ENCODE measurements at places on chromosomes 2 and 18.
A peak's percentile ranks its signal among the peaks of the same experiment; 100 is the strongest.

DNA sequence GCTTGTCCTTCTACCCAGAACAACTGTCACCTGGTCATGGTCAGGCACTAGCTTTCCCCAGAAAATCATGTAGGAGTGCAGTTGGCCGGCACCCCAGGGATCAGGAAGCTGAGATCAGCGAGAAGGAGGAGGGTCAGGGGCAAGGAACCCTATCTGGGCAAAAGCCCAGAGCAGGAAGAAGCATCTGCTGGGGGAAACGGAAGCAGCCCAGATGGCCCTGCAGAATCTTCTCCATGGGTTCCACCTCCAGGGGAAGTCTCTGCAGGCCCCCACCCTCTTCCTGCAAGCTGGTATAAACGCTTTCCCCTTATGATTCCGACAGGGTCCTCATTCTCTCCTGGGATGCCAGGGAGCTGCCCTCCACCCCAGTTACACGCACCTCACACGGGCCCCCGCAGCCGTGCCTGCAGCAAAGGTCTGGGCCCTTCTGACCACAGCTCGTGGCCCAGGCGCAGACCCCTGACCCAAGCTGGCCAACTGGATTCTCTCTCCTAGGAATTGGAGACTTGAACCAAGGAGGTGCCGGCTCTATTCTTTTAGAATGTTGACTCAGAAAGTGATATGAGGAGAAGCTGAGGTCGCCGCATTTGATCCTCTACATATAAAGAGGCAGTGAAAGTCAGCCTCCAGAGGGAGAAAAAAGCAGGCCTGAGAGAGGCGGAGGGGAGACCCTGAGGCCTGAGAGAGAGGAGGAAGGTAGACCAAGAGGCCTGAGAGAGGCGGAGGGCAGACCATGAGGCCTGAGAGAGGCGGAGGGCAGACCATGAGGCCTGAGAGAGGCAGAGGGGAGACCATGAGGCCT lies 71.0 kb downstream of the STPG4 start:
- DNase-seq = no peak

GRCh38 chr18:48721312-48721711 lies 182.5 kb downstream of the CTIF start:
- DNase-seq = no peak

GRCh38 chr18:69715191-69715795 lies 232.4 kb downstream of the CD226 start:
- no peak for DNase-seq

DNA sequence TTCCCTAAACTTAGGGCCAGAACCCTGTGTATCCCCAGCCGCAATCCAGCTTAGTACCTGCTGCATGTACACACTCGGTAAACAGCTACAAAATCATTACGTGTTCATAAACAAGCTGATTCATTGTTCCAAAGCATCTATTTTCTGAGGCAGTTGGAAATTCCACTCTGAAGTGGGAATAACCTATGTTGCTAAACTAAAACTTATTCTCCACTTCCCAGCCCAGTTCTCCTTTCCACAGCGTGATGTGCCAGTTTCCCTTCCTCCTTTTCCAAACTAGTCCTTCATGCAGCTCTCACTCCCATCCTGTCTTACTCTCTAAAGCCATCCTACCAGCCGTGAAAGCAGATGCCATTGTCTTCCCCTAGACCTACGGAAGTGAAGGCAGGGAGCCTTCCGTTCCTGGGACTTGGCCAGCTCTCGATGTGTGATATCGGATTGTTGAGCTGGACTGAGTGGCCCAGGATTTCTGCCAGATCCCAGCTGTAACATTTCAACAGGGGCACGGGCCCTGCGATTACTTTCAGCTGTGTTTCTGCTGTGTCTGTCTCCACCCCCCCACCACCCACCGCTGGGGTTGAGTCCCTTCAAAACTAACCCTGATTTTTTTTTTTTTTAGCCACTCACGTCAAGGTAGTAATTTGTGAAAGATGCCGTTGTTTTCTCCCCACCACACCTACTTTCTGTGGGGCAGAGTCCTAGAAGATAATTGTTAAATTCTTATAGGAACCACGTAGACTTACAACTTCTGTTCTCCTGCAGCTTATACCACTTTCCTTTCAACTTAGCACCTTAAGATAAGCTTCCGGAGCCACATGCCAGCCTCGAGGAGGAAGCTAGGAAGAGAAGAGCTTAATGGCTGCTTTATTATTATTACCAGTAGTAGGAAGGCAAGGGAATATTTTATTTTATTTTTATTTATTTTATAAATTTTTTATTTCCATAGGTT lies 100.9 kb downstream of the CRIM1 start:
- no peak for DNase-seq

DNA sequence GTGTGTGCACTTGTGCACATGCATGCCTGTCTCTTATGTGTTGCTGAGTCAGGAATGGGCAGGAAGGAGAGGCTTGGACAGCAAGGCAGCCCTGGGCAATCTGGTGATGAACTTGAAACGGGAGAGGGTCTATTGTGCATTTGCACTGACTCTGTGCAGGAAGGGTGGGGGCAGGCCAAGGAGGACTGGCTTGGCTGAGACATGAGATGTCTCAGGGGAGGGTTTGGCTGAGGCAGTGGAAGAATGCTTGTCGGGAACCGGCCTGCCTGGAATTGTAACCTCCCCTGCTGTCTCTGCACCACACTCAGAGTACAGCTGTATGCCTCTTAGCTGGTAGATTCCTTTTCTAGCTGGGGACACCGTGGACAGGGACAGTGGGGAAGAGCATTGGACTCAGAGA lies 176.1 kb upstream of the TNP1 start:
- DNase-seq = no peak

- DNase-seq = no peak
Measured at GRCh38 chr2:109538546-109538945, 75.2 kb downstream of the SEPTIN10 start.

- DNase-seq = no peak
Measured at GRCh38 chr18:78656346-78656925, 323.2 kb upstream of the SALL3 start.

GRCh38 chr18:79409313-79409712 lies 13.6 kb downstream of the NFATC1 start:
- DNase-seq = no peak

- no peak for DNase-seq
Measured at GRCh38 chr2:118738524-118739308, 108.7 kb downstream of the EN1 start.

DNA sequence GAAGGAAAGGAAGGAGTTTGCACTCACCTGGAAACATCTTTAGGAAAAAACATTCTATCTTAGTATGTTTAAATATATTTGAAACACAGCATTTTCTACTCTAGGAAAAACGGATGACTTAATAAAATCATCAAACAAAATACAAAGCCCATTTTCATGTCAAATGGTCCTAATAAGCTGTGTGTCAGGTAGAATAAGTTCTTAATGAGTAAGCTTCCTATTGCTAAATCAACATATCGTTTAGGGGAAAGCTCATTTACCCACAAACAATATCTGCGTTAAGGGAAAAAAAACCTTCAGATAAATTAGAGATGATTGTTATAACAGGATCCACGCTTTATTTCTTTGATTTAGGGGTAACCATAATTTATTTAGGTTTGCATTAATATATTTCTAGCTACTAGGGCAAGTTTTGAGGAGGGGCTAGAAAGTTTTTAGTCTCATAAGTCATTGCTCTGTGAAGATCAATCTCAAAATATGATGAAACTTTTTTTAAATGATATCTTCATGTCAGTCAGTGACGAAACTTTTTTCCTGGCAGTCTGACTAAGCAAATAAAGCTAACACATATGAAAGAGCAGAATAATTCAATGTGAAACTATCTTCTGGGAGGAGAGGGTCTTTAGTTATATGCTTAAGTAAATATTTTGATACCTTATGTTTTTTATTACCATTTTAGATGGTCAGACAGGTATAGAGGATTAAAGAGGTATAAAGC lies 147.1 kb downstream of the WDSUB1 start:
- peak; percentile 19 for DNase-seq

DNA sequence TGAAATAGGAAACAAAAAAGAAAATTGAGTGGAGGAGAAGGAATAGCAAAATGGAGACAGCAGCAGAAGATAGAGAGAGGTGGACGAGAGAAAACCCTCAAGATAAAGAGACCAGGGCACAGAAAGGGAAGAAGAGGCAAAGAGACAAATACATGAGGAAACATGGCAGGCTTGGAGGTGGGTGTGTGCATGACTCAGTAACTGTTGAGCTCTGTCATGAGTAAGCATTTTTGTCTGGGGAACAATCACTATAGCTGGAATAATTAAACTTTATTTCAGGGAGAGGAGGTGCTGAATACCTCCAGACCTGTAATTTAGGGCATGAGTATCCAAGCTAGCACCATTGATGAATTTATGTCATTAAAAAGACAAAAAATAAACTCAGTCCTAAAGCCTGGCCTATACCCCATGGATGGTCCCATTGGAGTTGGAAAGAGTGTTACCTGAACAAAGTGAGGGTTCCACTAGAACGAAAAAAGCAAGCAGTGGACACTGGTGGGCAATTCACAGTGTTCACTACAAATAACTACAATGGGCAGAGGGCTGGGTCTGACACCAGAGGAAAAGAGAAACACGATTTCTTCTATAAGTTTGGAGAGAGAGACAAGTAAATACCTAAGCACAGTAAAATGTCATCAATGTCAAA lies 145.5 kb downstream of the ADCYAP1 start:
- peak; percentile 37 for DNase-seq

DNA sequence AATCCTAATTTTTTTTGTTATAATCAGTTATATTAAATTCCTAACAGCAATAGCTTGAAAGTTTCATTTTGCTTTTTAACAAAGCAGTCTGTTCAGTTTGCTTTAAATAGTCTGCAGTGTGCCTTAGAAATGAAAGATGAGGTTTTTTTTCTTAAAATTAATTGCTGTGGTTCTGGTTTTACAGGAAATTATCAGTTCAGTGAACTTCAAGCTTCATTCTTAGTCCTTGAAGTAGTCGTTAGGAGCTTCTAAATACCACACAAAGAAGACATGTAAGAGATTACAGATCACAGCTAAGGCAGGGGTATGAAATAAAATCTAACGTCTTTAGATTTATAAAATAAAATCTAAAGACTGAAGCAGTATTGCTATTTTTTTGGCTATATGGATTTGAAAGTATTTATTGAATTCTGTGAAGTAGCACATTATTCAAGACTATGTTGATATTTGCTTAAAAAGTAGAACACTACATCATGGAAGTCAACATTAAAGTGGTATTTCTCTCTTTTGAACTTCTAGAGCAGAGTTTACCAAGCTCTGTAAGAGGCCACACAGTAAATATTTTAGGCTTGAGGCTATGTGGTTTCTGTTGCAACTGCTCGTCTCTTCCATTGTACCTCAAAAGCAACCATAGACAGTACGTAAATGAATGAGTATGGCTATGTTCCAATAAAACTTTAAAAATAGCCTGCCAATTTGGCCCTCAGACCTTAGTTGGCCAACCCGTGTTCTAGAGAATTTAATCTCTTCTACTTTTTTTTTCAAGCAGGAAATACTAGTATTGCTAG lies 81.5 kb upstream of the STON1 start:
- peak; percentile 90 for DNase-seq

GRCh38 chr2:132978840-132979239 lies 308.8 kb upstream of the LYPD1 start:
- DNase-seq = no peak

GRCh38 chr2:196383799-196384198 lies 212.4 kb upstream of the STK17B start:
- DNase-seq = no peak

DNA sequence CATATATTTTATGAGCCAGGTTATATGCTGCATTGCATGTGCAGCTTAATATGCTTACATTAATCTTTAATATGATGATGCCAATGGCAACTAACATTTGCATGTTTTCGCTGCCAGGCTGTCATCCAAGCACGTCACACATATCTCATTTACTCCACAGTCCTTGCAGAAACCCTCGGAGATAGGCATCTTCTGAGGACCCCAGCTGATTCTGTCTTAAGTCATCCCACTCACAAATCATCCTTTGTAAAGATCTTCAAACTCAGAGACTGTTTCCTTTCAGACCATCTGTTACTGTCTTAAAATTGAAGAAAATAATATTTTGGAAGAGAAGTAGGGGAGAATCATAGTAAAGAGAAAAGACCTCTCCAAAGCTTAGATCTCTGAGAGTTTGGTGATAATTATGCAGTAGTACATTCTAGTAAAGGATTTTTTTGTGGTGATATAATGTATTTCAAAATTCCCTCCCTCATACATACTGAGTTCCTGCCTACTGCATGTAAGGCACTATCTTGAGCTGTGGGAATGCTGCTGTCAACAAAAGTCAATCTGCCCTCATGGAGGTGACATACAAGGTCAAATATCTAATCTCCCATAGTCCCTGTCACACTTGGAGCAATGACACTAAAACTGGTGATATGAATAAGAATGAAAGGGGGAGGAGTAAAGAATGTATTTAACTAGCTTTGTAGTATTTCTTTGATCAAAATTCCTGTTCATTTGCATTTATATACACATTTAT lies 11.0 kb downstream of the ITGA4 start:
- no peak for DNase-seq

DNA sequence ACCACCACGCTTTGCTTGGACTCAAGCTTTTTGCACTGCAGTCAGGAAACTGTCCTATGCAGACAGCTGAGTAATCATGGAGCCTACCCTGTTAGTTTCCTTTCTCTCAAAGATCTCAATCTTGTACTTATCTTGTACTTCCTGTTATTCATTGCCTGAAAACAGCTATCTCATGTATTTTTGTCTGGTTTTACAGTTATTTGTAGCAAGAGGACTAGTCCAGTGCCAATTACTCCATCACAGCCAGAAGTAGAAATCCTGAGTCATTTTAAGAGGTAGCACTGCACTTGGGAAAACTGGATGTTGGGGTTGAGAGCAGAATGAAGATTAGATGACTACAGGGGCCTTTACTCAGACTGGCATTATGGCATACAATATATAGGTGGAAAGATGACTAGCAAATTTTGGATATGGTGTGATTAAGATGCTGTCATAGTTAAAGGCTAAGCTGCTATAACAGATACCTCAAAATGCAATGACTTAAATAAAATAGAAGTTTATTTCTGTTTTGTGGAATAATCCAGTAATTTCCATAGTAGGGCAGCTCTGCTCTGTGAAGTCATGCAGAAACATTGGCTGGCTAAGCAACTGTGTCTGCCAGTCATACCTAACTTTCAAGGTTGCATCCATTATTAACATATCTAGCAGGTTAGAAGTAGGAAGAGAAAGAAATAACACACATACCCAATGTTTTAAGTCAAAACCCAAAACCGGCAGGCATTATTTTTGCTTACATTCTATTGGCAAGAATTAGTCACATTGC lies 21.1 kb upstream of the CHMP3 start:
- peak; percentile 55 for DNase-seq

- no peak for DNase-seq
Measured at GRCh38 chr2:32622570-32623310, 5.1 kb upstream of the TTC27 start.
